Fibroblast of skin of left biceps (primary cell): ENCODE measurements at places on chromosomes 1 and 21.

DNA sequence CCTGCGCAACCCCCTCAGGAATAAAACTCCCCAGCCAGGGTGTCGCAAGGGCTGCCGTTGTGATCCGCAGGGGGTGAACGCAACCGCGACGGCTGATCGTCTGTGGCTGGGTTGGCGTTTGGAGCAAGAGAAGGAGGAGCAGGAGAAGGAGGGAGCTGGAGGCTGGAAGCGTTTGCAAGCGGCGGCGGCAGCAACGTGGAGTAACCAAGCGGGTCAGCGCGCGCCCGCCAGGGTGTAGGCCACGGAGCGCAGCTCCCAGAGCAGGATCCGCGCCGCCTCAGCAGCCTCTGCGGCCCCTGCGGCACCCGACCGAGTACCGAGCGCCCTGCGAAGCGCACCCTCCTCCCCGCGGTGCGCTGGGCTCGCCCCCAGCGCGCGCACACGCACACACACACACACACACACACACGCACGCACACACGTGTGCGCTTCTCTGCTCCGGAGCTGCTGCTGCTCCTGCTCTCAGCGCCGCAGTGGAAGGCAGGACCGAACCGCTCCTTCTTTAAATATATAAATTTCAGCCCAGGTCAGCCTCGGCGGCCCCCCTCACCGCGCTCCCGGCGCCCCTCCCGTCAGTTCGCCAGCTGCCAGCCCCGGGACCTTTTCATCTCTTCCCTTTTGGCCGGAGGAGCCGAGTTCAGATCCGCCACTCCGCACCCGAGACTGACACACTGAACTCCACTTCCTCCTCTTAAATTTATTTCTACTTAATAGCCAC is 696 bp downstream of the TGFB2 start:
- DNase-seq: no peak

DNA sequence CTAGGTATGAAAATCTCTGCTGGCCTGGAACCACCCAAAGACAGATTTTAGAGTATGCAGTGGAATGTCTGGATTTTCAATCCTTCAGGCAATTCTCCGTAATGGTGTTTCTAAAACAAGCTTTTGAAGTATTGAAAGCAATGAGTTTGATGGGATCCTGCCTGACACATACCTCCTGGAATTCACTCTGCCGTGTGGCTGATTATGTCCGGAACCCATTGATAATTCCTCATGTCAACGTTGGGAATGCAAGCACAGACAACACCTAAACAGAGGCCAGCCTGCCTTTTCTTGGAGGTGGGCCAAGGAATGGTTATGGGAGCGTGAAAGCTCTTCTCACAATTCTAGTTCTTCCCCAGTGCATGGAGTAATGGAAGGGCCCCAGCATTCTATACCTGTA is 168.9 kb upstream of the HMCN1 start:
- peak; percentile 93 for DNase-seq

DNA sequence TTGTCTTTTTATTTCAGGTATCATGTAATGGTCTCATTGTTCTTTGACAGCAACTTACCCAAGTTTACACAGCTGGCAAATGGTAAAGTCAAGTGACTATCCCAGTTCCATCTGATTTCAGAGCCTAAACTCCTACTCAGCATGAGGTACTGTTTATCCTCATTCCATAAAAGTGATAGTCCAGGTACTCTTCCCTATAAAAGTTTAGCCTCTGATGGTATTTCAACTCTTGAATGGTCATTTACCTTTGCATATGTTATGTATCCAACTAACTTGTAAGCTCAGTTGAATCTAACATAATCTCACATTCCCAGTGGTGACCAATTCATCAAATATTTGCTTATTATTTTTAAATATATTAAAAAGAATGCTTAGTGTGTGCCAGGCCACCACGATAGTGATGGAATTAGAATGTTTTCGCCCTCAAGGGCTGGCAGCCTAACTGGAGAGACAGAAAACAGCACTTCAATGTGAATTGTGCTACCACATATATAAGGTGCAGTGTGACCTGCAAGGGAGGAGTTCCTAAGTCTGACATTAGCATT is 307.1 kb downstream of the CTH start:
- DNase-seq: no peak

DNA sequence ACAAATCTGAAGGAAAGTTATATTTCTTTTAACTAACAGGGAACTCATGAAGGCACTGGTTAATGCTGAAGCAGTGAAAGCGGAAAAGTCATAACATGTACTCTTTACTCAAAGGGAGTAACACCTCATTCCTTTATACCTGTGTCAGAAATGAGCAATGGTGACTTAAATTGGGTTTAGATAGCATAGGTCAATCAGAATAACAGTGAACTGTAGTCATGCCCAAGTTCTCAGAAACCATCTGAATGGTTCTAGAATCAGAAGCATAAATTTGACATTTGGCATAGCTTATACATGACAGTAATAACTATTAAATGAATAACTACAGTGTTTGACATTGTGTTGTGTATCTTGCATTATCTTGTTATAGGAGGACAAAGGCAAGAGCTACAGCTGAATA is 382.0 kb downstream of the NUF2 start:
- no peak for DNase-seq

DNA sequence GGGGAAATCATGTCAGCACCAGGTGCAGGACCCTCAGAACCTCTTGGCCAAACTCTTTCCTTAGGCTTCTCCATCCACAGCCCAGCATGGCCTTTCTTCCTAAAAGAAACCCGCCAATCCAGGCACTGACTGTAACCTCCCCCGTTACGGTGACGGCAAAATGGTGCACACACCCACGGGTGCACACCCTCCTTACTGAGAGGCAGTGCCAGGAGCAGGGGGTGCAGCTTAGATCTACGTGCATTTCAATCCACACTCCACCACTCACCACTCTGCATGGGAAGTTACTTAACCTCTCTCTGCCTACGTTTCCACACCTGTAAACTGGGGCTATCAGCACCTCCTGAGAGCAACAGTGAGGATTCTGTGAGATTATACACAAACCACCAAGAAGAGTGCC is 31.0 kb downstream of the SUSD4 start:
- DNase-seq: no peak

GRCh38 chr1:66154394-66154793 is 361.7 kb downstream of the PDE4B start:
- no peak for DNase-seq
